ENCODE measurements at places on chromosomes 2 and 18.

DNA sequence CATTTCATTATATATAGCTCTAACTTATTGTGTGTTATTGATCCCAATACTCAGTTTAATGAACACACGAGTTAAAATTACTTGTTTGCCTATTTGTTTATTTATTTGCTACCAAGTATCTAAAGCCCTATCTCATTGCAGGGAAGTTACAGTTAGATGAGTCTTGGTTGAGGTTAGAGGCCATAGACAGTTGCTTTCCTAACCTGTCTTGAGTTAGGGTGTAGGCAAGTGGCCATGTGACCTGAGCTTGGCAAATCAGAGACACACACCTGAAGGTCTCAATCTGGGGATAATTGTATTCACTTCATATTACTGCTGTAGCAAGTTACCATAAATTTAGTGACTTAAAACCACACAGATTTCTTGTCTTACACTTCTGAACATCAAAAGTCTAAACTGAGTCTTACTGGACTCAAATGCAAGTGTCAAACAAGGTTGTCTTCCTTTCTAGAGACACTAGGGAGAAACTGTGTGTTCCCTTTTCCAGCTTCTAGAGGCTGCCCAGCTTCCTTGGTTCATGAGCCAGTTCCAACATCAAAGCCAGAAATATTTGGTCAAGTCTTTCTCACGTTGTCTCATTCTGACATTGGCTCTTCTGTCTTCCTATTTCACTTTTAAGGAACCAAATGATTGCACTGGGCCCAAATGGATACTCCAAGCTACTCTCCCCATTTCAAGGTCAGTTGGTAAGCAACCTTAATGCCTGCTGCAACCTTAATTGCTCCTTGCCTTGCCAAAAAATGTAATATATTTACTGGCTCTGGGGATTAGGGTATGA lies 39.7 kb downstream of the COL3A1 start:
- DNase-seq = no peak

DNA sequence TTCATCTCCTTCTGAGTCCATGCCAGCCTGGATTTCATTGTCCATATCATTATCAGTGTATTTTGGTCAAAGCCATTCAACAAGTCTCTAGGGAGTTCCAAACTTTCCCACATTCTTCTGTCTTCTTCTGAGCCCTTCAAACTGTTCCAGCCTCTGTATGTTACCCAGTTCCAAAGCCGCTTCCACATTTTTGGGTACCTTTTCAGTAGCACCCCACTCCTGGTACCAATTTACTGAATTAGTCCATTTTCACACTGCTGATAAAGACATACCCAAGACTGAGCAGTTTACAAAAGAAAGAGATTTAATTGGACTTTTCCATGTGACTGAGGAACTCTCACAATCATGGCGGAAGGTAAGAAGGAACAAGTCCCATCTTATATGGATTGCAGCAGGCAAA lies 47.4 kb downstream of the TANC1 start:
- DNase-seq = no peak

GRCh38 chr18:4196351-4196750 lies 258.8 kb downstream of the DLGAP1 start:
- no peak for DNase-seq

GRCh38 chr2:127585270-127585807 lies 49.9 kb downstream of the MYO7B start:
- DNase-seq = no peak

- no peak for DNase-seq
Observed at GRCh38 chr2:190974629-190975361, 39.2 kb downstream of the STAT1 start.
